A549 treated with dexamethasone at 1 μM for 4 hours (cell line): ENCODE measurements at places on chromosomes 6 and 20. TPM values are rescaled to one million over a fixed set of nuclear protein-coding genes. Genes with fewer than 3 reads are reported as not detected.

Gene MAFB
- total RNA-seq = 0.19 to 0.37 TPM (median 0.28 TPM) in 5 replicates

Gene MMP24OS
- total RNA-seq = 65.9 to 100 TPM (median 88.9 TPM) in 5 replicates

Gene SNAP25
- 15.3 to 20.7 TPM (median 16.8 TPM) in 5 replicates for total RNA-seq

Gene CD109
- 45.8 to 84.9 TPM (median 72.8 TPM) in 5 replicates for total RNA-seq

Gene BFSP1
- total RNA-seq = 4.1 to 4.9 TPM (median 4.5 TPM) in 5 replicates

Gene RIMS4
- total RNA-seq = 1.7 to 2.4 TPM (median 2.1 TPM) in 5 replicates

Gene CRIP3
- 0.11 to 0.71 TPM (median 0.28 TPM) in 5 replicates for total RNA-seq

Gene COL9A1
- 0.06 TPM in 1 of 5 replicates, not detected in the others for total RNA-seq

Gene C6orf141
- total RNA-seq = 6.3 to 8.8 TPM (median 7.4 TPM) in 5 replicates

Gene FAM83C
- 0.07 to 0.13 TPM (median 0.11 TPM) in 5 replicates for total RNA-seq

Gene UST
- total RNA-seq = 5.1 to 6.7 TPM (median 5.5 TPM) in 5 replicates

Gene OTOR
- total RNA-seq = not detected in 5 replicates

Gene KIF25
- 0.07 to 0.23 TPM (median 0.15 TPM) in 4 of 5 replicates, not detected in the other for total RNA-seq

Gene FRMD1
- 0.01 to 0.05 TPM (median 0.02 TPM) in 3 of 5 replicates, not detected in the others for total RNA-seq

Gene DLL1
- total RNA-seq = 0.18 to 0.33 TPM (median 0.24 TPM) in 5 replicates

Gene ANGPT4
- total RNA-seq = 0.02 to 0.04 TPM (median 0.03 TPM) in 4 of 5 replicates, not detected in the other

Gene WTAP
- total RNA-seq = 70.0 to 76.1 TPM (median 73.9 TPM) in 5 replicates

Gene OR2H1
- not detected in 5 replicates for total RNA-seq

Gene EEF1A2
- 123 to 185 TPM (median 159 TPM) in 5 replicates for total RNA-seq

Gene MYLK4
- 0.09 to 0.18 TPM (median 0.13 TPM) in 5 replicates for total RNA-seq

Gene WFDC12
- total RNA-seq = not detected in 5 replicates

Gene PRL
- not detected in 5 replicates for total RNA-seq

Gene F13A1
- total RNA-seq = 0.12 TPM in 1 of 5 replicates, not detected in the others

Gene TTK
- 17.9 to 22.0 TPM (median 19.0 TPM) in 5 replicates for total RNA-seq

Gene SLC22A7
- not detected in 5 replicates for total RNA-seq

Gene SPATS1
- total RNA-seq = not detected in 5 replicates

Gene TMEM239
- total RNA-seq = not detected in 5 replicates

Gene SLC32A1
- total RNA-seq = 0.04 TPM in 1 of 5 replicates, not detected in the others

Gene DPPA5
- total RNA-seq = not detected in 5 replicates

Gene GNMT
- total RNA-seq = 0.08 to 0.19 TPM (median 0.13 TPM) in 4 of 5 replicates, not detected in the other

Gene SLC22A2
- total RNA-seq = 0.04 to 0.15 TPM (median 0.06 TPM) in 3 of 5 replicates, not detected in the others

Gene DNMT3B
- 2.9 to 4.5 TPM (median 3.7 TPM) in 5 replicates for total RNA-seq
